ENCODE measurements at places on chromosomes 7 and 10.

DNA sequence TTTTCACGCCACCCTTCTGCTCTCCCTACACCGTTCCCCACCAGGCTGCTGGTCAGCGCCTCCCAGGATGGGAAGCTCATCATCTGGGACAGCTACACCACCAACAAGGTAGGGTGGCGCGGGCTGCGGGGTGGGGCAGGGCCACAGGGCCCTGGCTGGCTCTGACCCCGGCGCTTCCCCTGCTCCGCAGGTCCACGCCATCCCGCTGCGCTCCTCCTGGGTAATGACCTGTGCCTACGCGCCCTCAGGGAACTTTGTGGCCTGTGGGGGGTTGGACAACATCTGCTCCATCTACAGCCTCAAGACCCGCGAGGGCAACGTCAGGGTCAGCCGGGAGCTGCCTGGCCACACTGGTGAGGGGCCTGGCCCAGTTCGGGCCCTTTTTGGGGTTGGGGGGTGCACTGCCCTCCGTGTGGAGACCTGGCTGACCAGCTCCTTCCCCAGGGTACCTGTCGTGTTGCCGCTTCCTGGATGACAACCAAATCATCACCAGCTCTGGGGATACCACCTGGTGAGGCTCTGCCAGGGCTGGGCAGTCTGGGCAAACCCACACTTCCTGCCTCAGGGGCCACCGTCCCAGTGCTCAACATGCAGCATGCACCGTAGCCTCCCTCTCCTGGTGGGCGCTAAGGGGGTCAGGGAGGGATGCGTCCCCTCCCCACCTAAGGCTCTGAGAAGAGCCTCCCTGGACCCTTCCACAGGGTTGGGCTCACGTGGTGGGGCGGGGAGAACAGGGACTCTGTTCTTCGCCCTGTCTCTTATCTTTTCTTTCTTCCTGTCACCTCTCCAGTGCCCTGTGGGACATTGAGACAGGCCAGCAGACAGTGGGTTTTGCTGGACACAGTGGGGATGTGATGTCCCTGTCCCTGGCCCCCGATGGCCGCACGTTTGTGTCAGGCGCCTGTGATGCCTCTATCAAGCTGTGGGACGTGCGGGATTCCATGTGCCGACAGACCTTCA lies 4.0 kb downstream of the GNB2 start:
- DNase-seq = no peak

DNA sequence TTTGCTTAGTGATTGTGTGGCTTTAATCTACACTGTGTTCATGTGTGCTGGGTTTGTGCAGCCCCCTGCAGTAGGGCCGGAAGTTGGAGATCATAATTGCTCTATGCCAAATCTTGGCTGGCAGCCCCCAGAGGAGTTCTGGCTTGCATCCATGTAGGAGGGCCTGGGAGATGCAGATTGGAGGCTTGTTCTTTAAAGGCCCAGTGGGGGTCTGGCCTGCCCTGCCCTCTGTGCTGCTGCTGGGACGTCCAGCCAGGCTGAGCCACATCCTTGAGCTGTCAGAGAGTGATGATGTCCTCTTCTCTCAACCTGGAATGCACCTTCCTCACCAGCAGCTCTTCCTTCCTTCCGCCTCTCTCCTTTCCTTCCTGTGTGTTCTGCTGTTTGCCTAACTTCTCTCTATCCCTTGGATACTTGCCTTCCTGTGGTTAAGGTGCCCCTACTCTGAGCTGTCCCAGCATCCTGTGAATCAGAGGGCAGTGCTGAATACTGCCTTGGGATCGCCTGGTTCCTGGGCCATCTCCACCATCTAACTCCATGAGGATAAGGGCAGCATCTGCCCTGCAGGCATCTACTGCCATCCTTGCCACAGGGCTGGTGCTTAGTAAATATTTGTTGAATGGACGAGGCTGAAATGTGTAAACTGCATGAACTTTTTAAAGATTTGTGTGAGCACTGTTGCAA lies 30.2 kb downstream of the DOCK1 start:
- DNase-seq = no peak

DNA sequence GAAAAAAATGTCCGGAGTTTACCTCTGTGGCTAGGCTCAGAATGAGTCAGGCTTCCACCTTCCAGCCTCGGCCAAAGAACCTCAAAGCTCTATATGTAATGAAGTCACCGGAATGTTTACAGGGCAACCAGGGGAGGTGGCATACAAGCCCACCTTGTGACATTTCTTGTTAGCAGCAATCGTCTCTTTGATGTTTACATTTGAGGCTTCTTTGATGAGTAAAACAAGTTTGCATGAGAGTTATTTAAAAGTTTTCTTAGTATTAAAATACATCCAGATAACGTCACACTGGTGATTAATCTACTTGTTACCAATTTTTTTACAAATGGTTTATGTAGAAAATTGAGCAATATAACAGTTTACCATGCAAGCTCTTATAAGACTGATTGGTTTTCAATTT lies 133.1 kb upstream of the ADAM12 start:
- DNase-seq = no peak

DNA sequence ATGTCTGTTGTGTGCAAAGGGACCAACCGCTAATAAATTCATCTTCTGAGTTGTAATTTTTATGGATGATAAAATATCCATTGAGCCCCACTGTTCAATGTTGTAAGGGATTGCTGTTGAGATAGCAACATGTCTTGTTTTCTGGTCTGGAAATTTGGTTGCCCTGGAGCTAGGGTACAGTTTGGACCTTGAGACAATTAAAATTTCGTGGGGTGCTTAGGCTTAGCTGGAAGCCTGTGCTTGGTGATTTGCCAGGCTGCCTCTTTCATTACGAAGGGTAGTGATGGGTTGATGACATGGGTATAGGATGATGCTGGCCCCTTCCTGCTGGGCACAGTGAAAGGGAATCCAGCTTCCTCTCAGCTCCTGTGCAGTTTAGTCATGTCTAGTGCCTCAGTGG lies 43.6 kb downstream of the PLCE1 start:
- no peak for DNase-seq

GRCh38 chr10:67770537-67770936 lies 67.5 kb downstream of the DNAJC12 start:
- DNase-seq = no peak

- DNase-seq = no peak
Observed at GRCh38 chr7:101924171-101924570, 106.7 kb downstream of the CUX1 start.

GRCh38 chr10:123781324-123781900 lies 110.2 kb downstream of the CPXM2 start:
- DNase-seq = no peak

GRCh38 chr10:132546567-132547420 lies 9.2 kb downstream of the INPP5A start:
- DNase-seq = no peak

GRCh38 chr7:112723416-112723815 lies 66.8 kb downstream of the TMEM168 start:
- no peak for DNase-seq

DNA sequence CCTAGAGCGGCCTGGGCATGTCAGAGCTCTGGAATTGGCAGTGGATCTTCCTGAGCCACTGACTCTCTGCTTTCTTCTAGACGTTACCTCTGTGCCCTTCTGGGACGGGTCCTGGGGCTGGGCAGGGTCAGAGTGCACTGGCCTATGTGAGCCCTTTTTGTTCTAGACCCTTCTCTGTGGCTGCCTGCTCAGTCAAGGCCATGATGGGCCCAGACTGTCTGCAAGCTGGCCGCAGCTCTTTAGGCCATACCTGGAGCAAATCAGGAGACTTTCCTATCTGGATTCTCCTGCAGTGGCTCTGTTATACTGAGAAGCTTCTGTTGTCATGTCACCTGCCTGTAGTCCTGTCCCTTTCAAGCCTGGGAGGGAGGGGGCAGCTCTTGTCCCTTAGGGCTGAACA lies 70.1 kb downstream of the ADCY1 start:
- no peak for DNase-seq

DNA sequence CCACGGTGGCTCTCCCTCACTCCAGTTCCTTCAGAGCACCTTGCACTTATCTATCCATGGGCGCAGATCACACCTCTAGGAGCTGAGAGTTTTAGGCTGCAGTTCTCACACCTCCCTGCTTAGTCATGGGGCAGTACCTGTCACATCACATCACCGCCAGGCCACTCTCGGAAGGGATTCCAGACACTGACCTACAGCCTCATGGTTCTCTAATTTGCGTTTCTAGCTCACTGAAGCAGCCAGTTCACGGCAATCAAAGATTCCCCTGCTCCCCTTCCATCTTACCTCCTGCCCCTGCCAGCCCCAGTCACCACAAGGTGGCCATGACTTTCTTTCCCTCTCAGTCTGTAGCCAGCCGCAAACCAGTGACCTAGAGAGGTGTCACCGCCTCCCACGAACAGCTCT lies 34.2 kb downstream of the ADRB1 start:
- DNase-seq = no peak

DNA sequence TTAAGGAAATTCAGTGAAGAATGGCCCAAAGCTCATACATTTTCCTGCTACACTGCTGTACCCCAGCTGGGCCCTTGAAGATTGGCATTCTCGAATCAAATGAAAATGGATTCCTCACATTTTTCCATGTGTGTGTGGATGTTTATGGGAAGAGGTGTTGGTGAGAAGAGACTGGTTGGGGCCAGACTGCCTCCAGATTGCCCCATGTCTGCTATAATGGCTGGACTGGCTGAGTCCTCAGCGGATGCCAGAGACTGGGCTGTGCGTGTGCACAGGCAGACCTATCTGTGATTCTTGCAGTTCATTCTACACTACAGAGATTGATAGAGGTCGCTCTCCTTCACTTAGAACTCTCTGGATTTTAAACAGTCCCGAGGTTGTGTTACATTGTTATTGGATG lies 183.6 kb upstream of the GDF10 start:
- no peak for DNase-seq

GRCh38 chr7:141990011-141990725 lies 5.5 kb upstream of the MGAM start:
- DNase-seq = no peak

DNA sequence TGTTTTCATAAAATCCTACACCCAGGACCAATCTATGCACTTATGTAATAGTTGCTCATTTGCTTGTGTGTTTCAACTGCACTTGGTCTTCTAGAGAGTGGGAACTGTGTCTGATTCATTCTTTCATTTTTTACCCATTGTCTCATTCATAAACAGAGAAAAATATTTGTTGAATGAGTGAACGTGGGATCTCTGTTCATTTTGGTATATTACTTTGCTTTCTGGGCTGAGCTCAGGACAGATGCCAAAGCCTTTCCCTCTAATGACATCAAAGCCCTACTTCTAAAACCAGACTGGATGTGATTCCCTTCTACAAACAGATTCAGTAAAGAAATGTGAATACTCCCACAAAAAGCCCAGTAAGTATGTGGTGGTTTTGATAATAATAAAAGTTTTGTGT lies 145.2 kb downstream of the ST7 start:
- DNase-seq = no peak

DNA sequence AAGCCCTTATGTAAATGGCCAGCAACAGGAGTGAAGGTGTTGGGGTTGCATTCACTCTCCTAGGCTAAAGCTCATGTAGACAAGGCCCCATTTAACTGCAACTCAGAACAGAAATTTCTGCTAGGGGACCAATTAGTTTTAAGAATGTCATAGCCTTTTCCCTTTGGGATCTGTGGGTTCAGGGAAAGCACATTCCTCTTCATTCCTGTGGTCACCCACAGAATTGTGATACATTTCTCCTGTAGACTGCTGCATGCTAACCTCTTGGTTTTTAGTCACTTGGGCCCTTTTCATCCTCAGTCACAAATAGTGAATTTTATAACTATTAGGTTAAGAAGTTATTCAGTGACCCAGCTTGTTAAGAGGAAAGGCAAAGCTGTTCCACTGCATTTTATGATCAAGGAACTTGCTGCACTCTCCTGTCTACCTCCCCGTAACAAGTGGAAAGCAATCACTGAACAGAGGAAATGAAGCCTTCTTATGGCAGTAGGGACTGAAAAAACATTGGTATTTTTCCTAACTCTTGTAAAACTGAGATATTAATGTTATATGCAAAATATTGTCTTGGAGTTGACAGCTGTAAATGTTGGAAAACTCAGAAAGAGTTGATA lies 124.9 kb downstream of the SND1 start:
- DNase-seq = no peak

DNA sequence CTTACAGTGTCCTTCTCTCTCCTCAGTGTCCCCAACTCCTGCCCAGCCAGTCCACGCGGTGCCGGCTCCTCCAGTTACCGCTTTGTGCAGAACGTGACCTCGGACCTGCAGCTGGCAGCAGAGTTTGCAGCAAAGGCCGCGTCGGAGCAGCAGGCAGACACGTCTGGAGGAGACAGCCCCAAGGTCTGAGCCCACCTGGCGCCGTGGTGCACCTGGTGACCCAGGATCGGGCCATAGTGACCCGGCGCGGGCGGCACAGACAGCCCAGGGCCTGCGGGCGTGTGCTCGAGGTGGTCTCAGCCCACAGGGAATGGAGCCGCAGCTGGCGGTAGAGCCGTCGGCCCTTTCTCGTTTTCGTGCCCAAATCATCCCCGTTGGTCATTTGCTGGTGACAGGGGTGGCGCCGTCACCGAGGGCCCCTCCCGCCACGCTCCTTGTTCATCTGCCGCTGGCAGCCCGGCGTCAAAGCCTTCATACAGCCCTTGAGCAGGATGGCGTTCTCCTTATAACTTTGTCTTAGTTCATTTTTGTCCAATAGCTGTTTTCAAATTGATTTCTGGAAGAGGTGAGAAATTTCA lies 20.9 kb upstream of the AP5Z1 start:
- DNase-seq = no peak

DNA sequence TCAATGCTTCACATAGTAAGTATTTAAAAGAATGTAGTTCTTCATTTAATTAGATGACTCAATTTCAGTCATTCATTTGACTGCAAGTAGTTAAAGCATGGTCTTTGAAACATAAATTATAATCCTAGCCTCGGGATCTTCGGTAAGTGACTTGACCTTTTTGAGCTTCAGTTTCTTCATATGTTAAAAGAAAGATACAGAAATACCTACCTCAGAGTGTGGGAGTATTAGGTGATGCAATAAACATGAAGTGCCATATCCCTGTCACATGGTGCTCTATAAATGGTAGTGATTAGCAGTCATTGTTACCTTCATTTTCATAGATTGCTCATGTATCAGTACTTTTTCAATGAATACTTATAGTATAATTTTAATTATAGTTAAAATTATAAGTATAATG lies 31.2 kb upstream of the UMAD1 start:
- no peak for DNase-seq

- no peak for DNase-seq
Observed at GRCh38 chr10:124559372-124560132, 97.9 kb downstream of the LHPP start.

- no peak for DNase-seq
Observed at GRCh38 chr10:101142533-101143344, 11.6 kb downstream of the TLX1 start.

DNA sequence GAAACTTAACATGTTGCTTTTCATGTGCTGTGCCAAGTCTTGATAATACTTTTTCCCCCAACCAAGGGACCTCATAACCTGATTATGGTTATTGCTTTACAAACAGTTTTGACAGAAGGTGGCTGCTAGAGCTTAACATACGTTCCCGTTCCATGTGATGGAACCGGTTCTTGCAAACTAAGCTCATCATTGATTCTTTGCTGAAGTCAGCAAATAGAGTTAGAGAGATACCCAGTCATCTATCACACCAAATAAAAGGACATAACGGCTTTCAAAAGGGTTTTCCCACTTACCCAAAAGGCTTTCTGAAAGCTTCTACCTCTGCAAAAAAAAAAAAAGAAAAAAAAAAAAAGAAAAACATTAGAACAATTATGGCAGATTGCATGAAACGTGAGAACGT lies 230.3 kb upstream of the MDFIC start:
- DNase-seq = no peak

GRCh38 chr10:34078745-34079470 lies 736.2 kb downstream of the PARD3 start:
- no peak for DNase-seq
